ENCODE measurements at places on chromosomes 6 and 20.

DNA sequence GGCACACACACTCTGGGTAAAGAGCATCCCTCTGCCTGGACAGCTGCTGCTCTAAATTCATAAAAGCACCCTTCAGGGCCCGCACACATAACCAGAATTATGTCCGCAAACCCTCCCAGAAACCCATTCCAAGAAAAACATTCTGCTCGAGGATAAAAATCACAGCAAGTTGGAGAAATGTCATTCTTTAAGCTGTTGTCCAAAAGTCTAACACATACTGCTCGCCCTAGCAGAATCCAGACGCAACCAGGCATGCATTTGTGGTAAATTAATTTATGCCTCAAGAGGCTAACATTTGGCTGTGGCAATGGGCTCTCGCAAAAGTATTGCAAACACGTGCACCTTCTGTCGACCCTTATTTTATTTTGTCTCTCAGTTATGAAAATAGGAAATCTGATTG, 116.1 kb upstream of the INSM1 start:
- DNase-seq = no peak

DNA sequence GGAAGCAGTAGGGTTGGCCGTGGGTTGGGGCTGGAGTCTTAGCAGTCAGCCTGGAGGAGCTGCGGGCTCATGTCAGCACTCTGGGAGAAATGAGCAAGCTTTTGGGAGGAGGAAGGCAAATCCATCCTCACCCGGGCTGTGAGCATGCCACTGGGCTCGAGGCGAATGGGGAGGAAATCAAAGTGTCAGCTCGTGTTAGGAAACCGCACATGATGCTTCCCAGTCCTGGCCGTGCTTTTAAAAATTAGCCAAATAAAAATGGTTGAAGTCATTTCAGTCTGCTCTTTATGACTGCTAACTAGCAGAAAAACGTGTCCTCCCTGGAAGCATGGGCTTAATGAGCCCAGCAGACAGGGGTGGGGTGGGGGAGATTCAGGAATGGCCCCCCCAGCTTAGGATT, 98.1 kb downstream of the NFATC2 start:
- no peak for DNase-seq

DNA sequence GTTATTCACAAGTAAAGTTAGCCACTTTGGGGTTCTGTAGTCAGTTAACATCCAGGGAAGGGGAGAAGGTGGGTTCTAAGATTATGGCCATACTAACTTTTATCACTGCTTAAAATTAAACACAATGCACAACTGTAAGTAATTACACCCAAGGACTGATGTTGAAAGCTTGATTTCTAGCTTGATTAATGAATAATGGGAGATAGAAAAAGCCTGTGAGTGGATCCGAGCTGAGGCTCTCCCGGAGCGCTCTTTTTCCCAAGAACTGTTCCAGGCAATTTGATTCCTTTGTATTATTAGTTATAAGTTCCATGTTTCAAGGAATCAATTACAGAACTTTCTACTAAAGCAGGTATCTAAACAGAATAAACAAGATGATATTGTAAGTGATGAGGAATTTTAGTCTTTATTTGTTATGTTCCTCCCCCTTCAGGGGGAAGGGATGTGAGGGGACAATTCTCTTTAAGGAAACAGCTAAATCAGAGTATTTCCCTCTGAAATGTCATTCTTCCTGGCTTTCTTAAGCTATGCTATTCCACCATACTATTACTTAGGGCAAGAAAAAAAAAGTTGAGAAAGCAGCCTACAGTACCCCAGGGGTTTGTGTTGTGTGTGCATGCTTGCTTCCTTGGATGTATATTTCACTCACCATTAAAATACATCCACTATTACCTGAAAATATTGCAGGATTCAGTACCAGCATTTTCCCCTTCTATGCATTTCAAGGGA, 3.8 kb downstream of the TSHZ2 start:
- DNase-seq = no peak

GRCh38 chr6:78639111-78640110, 227.9 kb upstream of the IRAK1BP1 start:
- no peak for DNase-seq

DNA sequence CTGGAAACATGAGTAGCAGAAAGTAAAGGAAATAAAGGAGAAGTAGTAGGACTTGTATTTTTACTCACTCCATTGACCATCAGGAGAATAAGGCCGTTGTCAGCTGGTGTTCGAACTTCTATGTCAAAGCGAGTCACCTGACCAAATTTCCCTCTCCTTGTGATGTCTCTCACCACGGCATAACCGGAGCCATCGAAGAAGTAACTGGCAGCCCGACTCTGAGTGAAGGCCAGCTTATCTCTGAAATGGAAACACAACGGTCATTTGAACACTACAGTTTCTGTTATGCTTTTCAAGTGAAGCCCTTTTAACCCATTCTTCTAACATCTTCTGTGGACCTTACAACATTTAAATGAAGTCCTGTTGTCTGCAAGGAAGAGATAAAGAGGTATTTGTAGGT, 51.7 kb downstream of the FAM229B start:
- DNase-seq = no peak

- DNase-seq = no peak
Observed at GRCh38 chr6:89357390-89357789, 4.9 kb upstream of the UBE2J1 start.

- no peak for DNase-seq
Observed at GRCh38 chr6:48377115-48377514, 266.1 kb upstream of the PTCHD4 start.

DNA sequence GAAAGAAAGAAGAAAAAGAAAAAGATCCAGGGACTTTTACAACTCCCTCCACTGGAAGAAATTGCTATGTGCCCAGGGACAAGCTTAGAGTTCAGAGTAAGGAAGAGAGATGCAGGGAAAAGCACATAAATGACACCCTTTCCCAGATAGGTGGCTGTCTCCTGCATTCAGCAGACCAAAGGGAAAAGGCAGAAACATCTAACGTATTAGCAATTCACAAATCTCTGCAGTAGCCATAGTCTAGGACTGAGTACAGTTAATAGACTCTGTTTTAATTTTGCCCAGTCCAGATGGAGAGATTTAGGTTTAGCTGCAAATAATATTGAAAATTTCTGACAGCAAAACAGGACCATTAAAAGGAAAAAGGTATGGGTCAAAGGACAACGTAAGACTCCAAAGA, 71.3 kb upstream of the TNFRSF21 start:
- DNase-seq = no peak

GRCh38 chr6:151109361-151109760, 130.4 kb upstream of the AKAP12 start:
- DNase-seq = no peak

GRCh38 chr20:14117768-14118167, 122.5 kb downstream of the MACROD2 start:
- no peak for DNase-seq

GRCh38 chr6:35093783-35094182, 47.4 kb downstream of the TCP11 start:
- DNase-seq = peak; percentile 44

- DNase-seq = no peak
Observed at GRCh38 chr20:47781632-47782031, 3.6 kb downstream of the SULF2 start.

GRCh38 chr6:2663123-2663522, 87.6 kb downstream of the MYLK4 start:
- DNase-seq = no peak

GRCh38 chr20:18233408-18233943, 54.9 kb upstream of the ZNF133 start:
- no peak for DNase-seq

- no peak for DNase-seq
Observed at GRCh38 chr6:110590821-110591351, 114.5 kb upstream of the SLC22A16 start.
